Fibroblast of upper back skin (primary cell): ENCODE measurements at places on chromosomes 5 and 9.

- no peak for DNase-seq
Observed at GRCh38 chr9:136615631-136616306, 46.9 kb upstream of the EGFL7 start.

DNA sequence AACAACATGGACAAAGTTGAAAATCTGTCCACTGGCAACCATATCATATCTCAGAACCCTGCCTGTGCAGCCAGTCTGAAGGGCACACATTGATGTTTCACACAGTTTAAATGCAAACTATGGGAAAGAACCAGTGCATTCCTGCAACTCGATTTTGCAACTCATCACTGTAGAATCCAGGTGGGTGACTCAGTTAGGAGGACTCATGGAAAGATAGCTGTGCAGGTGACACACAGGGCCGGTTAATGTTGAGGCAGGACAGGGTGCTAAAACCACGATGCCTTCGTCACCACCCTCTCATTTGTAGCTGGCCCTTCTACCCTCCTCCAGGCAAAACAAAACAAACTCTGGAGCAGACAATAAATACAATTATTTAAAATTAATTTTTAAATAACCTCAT, 62.8 kb downstream of the TLE1 start:
- DNase-seq = peak; percentile 27

GRCh38 chr9:14106699-14107098, 207.2 kb downstream of the NFIB start:
- DNase-seq = no peak

DNA sequence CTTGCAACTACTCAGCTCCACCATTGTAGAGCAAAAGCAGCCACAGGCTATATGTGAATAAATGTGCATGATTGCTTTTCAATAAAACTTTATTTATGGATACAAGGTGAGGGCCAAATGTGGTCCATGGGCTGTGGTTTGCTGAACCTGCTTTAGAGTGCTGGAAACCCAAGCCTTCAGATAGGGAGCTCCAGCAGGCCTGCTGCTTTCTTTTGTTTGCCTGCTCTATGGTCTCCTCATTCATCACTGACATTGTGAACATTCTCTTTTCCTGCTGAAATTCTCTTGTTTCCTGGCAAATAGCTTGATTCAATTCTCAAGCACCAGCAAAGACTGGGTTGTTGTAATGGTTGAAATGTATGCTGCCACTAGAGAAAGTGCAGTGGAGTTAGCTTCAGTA, 26.0 kb downstream of the EGFLAM start:
- DNase-seq = no peak

DNA sequence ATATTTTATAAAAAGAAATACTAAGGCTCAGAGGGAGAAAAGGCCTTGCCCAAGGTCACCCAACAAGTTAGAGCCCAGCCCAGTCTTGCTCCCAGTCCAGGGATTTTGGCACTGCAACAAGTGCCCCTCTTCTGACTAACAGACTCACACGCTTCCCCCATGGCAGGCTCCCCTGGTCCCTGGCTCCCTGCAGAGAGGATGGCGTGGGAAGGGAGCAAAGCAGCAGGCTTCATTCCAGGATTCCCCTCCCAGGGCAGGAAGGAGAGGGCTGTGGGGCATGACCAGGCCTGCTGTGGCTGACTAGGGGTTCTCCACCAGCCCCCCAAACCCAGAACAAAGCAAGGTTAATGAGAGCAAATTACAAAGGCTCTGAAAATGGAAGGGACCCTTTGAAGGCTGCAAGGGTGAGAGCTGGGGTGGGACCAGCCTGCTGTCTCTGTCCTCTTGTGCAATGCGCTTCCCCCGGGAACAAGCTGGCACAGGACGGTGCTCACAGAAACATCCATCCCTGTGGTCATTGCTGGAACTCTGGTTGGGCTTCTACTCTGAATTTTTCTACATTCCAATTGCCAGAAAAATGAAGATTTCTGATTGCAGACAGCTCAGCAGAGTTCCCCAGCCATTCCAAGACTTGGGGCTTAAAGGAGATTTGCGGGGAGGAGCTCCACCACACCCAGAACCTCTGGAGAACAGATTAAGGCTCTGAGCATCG, 37.1 kb upstream of the FAT2 start:
- DNase-seq = peak; percentile 25
